HCEC 1CT (cell line): ENCODE measurements at places on chromosomes 16 and 17.
A peak's percentile ranks its signal among the peaks of the same experiment; 100 is the strongest.

GRCh38 chr17:60471451-60471850, 49.2 kb downstream of the CHCT1 start:
- no peak for DNase-seq

- DNase-seq = no peak
Measured at GRCh38 chr16:82701442-82701955, 74.7 kb downstream of the CDH13 start.

GRCh38 chr17:82942166-82943130, 102.6 kb upstream of the ZNF750 start:
- DNase-seq = no peak

DNA sequence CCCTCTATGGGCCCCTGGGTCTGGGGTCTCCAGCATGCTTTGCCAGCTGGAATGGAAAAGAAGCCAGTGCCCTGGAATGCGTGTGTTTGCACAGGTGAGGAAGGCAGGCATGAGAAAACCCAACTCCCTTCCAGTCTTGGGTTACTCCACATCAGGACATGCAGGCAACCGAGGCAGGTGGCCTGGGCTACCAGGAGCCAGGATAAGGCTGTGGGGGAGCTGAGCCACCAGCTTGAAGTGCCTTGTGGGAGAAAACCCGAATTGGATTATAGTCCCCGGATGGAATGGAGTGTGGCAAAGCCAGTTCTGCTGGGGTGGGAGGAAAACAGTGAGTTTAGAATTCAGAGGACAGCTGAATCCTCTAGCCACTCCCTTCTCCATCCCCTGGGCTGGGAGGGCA, 7.2 kb downstream of the SRCIN1 start:
- DNase-seq = peak; percentile 25

- DNase-seq = no peak
Measured at GRCh38 chr17:58528443-58528842, 14.0 kb upstream of the MTMR4 start.

GRCh38 chr16:69613378-69614154, 47.8 kb downstream of the NFAT5 start:
- peak; percentile 23 for DNase-seq

- DNase-seq = peak; percentile 95
Measured at GRCh38 chr16:86836503-86837129, 258.3 kb downstream of the FOXL1 start.

DNA sequence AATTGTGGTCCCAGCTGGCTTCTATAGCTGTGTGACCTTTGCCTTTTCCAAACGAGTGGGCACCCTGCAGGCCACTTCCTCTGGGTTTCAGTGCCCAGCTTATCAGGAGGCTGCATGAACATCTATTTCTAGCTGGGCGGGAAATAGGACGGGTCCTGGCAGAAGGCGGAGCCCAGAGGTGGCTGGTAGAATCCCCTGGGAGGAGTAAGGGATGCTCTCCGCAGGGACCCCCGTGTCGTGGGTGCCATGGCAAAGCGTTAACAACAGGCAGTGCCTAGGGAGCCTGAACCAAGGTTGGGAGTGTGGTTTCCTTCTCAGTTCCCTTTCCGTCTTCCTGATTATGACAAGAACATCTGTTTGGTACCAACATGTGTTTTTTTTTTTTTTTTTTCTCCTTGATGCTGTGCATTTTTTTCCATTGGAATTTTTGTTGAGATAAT, 58.2 kb downstream of the PLCG2 start:
- DNase-seq = no peak

DNA sequence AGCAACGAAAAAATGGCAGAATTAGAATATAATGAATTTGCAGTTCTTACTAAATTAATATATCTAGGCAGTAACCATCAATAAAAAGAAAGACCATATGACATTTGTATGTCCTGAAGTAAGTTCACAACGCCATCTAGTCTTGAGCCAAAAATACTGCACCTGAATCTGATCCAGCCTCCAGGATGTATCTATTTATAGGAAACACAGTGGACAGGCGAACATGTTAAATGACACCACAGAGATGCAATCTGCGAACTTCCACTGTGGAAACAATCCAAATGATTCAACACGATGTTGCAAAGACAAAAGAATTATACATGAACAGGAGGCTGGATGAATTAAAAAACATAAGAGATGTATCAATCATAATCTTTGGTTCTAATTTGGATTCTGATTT, 197.6 kb downstream of the CDH13 start:
- DNase-seq = peak; percentile 16

DNA sequence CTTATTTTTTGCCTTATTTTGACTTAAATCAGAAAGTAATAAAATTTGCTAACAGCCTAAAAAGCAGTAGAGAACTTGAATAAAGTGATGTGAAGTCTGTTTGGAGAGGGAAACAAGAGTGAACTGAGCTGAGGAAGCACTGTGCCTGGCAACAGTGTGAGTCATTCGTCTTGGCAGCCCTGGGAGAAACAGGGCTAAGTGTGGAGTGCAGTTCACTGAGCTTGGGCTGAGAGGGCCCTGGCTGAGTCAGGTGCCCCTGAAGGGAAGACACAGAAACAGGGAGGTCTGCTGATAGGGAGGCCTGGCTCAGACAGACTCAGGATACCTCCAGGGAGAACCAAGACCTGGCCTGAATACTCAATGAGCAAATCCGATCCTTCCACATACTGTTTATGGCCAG, 132.1 kb downstream of the HS3ST4 start:
- no peak for DNase-seq

- peak; percentile 9 for DNase-seq
Measured at GRCh38 chr17:80071116-80071841, 30.1 kb upstream of the GAA start.

DNA sequence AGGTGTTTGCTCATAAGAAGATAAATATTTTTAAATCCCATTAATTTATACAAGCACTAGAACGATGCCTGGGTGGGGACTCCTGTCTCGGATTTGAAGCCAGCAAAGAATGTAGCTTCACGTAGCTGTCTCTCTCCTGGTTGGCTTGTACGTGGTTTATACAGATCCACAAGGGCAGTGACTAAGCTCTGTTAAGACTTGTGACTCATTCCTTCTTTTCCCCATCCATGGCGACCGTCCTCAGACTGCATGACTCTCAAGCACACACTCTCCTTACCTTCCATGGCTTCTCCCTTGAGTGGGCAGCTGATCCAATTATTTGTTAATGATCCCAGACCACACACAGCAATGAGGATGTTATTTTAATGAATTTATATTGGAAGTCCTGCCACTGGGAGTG, 679.7 kb upstream of the SOX9 start:
- DNase-seq = peak; percentile 88

- DNase-seq = no peak
Measured at GRCh38 chr17:19321481-19322128, 40.9 kb downstream of the B9D1 start.

- DNase-seq = peak; percentile 58
Measured at GRCh38 chr17:78358538-78359320, 1.1 kb downstream of the SOCS3 start.

DNA sequence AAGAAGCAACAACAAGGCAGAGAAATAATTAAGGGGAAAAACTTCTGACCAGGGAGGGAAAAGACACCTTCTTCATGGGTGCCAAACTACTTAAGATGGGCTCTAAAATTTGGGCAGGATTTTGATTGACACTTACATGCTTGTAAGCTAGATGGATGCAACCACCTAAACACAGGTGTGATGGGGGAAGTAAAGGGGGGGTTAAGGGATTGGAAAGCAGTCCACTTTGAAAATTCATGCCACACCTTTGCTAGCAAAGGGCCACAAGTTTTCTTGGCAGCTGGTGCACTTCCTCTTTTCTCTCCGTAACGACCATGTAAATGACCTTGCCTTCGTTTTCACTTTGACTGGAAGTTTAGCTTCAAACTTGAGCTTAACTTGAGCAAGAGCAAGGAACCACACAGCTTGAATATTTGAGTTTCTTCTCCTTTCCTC, 14.3 kb upstream of the PRKAR1A start:
- no peak for DNase-seq

- peak; percentile 68 for DNase-seq
Measured at GRCh38 chr16:13909872-13910303, 10.1 kb upstream of the ERCC4 start.

DNA sequence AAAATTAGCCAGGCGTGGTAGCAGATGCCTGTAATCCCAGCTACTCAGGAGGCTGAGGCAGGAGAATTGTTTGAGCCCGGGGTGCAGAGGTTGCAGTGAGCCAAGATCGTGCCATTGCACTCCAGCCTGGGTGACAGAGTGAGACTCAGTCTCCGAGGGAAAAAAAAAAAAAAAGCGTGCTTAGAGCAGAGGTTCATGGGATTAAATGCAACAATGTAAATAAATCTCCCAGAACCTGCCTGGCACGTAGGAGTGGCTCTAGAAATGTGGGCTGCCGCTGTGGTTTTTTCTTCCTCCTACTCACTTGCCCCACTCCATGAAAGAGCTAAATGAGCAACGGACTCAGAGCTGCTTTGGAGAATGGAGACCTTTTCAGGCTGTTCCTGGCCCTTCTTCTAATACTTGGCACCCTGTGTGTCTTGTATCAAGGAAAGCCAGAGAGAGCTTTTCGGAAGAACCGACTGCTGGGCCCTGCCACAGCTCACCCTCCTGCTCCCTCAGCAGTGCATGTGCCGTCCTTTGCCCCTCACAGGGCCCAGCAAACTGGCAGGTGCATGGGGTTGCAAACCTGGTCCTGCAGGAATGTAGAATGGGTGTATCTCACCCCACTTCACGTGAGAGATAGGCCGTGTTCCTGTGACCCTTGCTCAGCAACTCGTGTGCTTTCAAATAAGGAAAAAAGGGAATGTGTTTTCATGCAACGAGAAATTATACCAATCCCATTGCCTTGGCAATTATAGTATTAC, 52.0 kb downstream of the LDHD start:
- no peak for DNase-seq

DNA sequence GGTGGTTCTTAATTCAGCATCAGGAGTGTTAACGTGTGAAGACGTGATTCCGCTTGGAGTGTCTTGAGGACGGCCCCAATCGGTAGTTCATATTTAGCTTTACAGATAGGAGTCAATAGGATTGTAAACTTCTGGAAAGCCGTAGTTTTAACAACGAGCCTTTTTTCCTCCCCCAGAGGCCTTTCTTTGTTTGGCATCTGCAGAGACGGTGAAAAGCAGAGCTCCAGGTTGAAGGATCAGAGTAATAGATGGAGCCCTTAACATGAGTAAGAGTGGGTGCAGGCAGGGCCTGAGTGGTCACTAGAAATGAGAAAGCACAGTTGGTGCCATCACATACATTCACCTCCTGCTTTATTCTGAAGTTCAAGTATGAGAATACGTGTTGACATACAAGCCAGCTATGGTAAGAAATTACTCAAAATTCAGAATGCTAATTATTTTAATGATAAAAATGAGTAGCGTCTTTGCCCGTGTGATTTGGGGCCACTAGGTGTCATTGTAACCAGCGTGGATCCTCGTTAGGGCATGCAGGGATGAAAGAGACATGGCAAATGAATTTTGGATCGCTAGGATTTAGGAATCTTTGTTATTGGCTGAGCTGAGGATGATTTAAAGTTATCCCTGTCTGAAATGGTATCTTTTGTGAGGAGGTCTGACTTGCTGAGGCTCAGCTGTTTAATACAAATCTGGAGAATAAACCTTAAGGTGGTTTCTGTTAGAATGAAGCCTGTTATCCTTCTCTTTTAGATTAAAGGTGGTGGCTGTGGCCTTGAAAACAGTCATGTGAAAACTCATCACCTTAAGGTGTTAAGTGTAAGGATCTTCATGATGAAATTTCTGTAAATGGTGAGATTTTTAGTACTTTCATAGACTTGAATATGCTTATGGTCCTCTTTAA, 18.6 kb downstream of the PRCD start:
- DNase-seq = peak; percentile 35

DNA sequence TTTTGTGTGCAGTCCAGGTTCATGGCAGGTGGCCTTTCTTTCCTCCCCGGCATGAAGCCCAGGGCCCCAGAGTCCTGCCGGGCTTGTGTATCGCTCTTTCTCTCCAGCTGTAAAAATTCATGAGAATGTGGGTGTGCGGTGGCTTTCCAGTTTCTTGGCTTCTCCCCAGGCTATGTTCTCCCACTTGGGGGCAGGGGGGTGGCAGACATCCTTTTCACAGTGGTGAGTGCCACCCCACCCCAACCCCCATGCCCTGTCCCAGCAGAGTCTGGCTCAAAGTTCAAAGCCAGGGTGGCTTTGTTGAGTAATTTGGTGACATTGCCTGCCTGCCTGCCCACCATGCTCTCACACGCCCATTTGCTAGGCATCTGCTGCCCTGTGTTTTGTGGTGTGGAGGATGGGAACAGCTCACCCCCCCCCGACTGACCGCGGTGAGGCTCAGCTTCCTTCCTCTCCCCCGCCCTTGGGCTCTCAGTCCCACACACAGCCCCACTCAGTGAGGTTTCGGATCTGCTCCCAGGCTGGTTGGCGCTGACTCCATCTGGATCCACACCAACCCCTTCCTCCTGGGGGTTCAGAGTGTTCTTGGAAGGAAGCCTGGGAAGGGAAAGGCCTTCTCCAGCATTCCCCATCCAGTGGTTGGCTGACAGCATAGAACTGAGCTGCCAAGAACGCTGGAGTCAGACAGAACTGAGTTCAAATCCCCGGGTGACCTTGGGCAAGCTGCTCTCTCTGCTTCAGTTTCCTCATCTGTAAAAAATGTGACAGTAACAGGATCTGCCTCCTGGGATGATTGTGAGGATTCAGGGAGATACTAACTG, 36.0 kb downstream of the CHD9 start:
- DNase-seq = peak; percentile 98
